ENCODE measurements at places on chromosomes 7 and 10. TPM values are rescaled to one million over a fixed set of nuclear protein-coding genes. Genes with fewer than 3 reads are reported as not detected.

The PTPRE gene
- 31.6 TPM for total RNA-seq

The HOXA7 gene
- total RNA-seq: not detected

The AMZ1 gene
- 0.14 TPM for total RNA-seq

The MYH16 gene
- not detected for total RNA-seq

The GPR37 gene
- total RNA-seq: not detected

The PNLIP gene
- not detected for total RNA-seq

The GPNMB gene
- total RNA-seq: 0.66 TPM

The VSTM4 gene
- total RNA-seq: 0.07 TPM

The C10orf67 gene
- total RNA-seq: 0.41 TPM

The IKZF1 gene
- 245 TPM for total RNA-seq

The BTBD16 gene
- not detected for total RNA-seq

The HOXA5 gene
- not detected for total RNA-seq

The TAS2R41 gene
- not detected for total RNA-seq

The ZNF679 gene
- not detected for total RNA-seq

Measured in activated CD4-positive, alpha-beta T cell treated with anti-CD3 and anti-CD28 coated beads for 36 hours (primary cell).